RWPE2 (cell line): ENCODE measurements at places on chromosomes 13 and 19.

- no peak for DNase-seq
Measured at GRCh38 chr13:40922437-40923040, 96.6 kb downstream of the ELF1 start.

- DNase-seq = no peak
Measured at GRCh38 chr19:6230991-6231448, 48.8 kb downstream of the MLLT1 start.

- no peak for DNase-seq
Measured at GRCh38 chr19:6683971-6684370, 14.0 kb upstream of the TNFSF14 start.

GRCh38 chr19:10007371-10008183 lies 2.7 kb downstream of the COL5A3 start:
- no peak for DNase-seq

DNA sequence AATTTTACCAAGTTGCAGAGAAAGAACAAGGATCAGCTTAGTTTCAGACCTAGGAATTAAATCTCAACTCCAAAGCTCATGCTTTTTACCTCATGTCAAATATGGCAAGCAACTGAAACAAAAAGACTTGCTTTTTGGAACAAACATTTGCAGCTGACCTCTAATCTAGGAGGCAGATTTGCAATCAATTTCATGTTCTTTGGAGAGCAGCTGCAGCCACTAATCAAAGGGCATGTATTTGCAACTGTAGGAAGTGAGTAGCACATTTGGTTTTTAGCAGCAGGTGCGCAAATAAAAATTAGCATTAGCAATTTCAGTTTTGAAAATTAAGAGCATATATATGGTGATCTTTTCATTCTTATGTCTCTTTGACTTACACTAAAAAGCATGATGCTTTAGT lies 459.3 kb upstream of the SLC10A2 start:
- no peak for DNase-seq

GRCh38 chr19:10533646-10534386 lies 9.9 kb upstream of the ATG4D start:
- no peak for DNase-seq
